ENCODE measurements at places on chromosomes 11 and 22. TPM values are rescaled to one million over a fixed set of nuclear protein-coding genes. Genes with fewer than 3 reads are reported as not detected.

Gene GVQW3
- 3.6 TPM for total RNA-seq

Gene C11orf71
- total RNA-seq = 7.1 TPM

Gene OR5F1
- not detected for total RNA-seq

Gene CARD16
- total RNA-seq = 10.8 TPM

Gene ZFP91
- 43.4 TPM for total RNA-seq

Gene SPDYC
- total RNA-seq = not detected

Gene USP2
- total RNA-seq = 3.0 TPM

Gene CARD18
- total RNA-seq = not detected

Gene CABP4
- total RNA-seq = 10.4 TPM

Data from activated T-cell treated with anti-CD3 and anti-CD28 coated beads, Interleukin-2, amount 50 U/mL, for 72 hours (primary cell).